Effector memory CD4-positive, alpha-beta T cell (primary cell): ENCODE measurements at places on chromosomes 7 and 10.

DNA sequence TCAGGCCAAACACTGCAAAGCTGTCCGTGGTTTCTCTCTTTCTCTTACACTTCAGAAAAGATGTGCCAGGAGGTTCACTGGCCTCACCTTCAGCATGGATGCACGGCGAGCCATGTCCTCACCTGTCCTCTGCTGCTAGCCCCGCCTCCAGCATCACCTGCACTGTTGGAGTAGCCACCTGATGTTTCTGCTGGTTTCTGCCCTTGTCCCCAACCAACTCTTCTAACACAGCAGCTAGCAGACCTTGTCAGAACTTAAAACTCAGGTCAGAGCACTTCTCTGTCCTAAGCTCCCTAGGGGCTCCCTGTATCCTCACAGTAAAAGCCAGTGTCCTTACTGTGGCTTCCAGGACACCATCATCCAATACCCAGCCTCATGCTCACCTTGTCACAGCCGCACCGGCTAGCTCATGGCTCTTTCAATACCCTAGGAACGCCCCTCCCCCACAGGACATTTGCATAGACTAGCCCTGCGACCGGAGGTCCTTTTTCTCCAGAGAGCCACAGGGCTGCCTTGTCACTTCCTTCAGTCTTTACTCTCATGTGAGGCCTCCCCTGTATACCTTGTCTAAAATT lies 15.2 kb downstream of the PALD1 start:
- H3K27me3 ChIP-seq = no peaks in the 10 kb centered on the region
- H3K4me3 ChIP-seq = no peak overlapping the region
- no peaks in the 10 kb centered on the region for H3K4me1 ChIP-seq
- no peaks in the 10 kb centered on the region for H3K36me3 ChIP-seq

- no peak overlapping the region for H3K4me3 ChIP-seq
- DNase-seq = no peak
- no peaks in the 10 kb centered on the region for H3K27me3 ChIP-seq
Measured at GRCh38 chr7:46072722-46073121, 151.7 kb upstream of the IGFBP3 start.

GRCh38 chr7:1531263-1531978 lies 919 bp downstream of the MAFK start:
- H3K27me3 ChIP-seq = no peaks in the 10 kb centered on the region
- H3K36me3 ChIP-seq = peaks cover under 1% of the 10 kb centered on the region
- DNase-seq = peak; percentile 43
- peaks cover 28% of the 10 kb centered on the region for H3K4me1 ChIP-seq
- H3K4me3 ChIP-seq = peak overlapping the region; percentile 60
- peak overlapping the region; percentile 85 for H3K27ac ChIP-seq

- no peaks in the 10 kb centered on the region for H3K27me3 ChIP-seq
- no peaks in the 10 kb centered on the region for H3K4me1 ChIP-seq
- H3K36me3 ChIP-seq = no peaks in the 10 kb centered on the region
- no peak for DNase-seq
Measured at GRCh38 chr7:96300502-96300901, 21.4 kb downstream of the SLC25A13 start.

DNA sequence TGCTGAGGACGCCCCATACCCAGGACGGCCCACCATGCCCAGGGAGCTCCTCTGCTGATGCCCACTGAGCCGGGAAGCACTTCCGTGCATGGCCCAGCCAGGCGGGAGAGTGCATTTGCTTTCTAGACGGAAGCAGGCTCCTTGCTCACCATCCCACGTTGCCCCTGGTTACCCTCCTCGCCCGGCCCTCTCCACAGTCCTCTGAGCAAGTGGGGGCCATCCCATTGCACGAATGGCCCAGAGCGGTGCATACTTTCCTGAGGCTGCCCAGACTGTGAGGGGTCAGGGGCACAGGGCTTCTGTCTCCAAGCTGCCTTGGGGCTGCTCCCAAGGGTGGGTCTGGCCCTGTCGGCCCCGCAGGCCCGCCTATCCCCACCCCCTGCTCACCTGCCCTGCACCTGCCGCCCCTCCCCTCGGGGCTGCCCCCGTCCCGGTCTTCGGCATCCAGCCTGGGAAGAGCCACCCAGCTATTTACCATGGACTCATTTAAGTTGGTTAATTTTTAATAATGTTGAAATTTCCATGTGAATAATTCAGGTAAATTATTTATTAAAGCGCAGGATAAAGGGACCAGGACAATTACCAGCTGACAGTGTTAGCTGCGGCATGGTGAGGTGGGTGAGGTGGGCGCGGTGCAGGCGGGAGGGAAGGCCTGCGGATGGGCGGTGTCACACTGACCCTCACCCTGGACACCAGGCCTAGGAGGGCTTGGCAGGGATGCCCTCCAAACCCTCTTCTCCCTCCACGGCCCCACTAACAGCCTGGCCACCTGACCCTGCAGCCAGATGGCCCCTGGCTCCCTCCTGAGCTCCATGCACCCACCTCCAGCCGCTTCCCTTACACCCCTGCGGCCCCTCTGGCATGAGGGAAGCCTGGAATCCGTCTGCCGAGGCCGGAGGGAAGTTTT lies 104.4 kb downstream of the MICALL2 start:
- H3K27ac ChIP-seq = no peak overlapping the region
- DNase-seq = no peak
- no peaks in the 10 kb centered on the region for H3K4me1 ChIP-seq
- no peak overlapping the region for H3K4me3 ChIP-seq
- H3K36me3 ChIP-seq = no peaks in the 10 kb centered on the region
